ENCODE measurements at places on chromosomes 1 and 21.
A peak's percentile ranks its signal among the peaks of the same experiment; 100 is the strongest.

- DNase-seq, result no peak
Measured at GRCh38 chr1:101116006-101116405, 90.4 kb upstream of the DPH5 start.

- peak; percentile 67 for DNase-seq
Measured at GRCh38 chr1:236124965-236125364, 17.4 kb upstream of the GPR137B start.

DNA sequence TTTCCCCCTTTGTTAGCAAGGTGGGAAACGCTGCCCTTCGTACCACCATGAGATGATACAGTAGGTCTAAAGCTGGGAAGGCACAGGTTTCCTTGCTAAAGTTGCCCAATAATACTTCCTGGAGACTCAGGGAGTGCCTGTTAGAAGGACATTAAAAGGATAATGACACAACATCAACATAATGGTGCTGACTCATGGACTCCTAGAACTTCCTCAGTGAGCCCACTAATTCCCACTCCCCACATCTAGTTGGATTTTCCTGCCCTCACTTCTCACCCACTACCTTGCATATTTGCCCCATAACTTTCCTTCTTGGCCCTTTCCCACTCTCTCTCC lies 17.5 kb downstream of the CFAP45 start:
- no peak for DNase-seq

DNA sequence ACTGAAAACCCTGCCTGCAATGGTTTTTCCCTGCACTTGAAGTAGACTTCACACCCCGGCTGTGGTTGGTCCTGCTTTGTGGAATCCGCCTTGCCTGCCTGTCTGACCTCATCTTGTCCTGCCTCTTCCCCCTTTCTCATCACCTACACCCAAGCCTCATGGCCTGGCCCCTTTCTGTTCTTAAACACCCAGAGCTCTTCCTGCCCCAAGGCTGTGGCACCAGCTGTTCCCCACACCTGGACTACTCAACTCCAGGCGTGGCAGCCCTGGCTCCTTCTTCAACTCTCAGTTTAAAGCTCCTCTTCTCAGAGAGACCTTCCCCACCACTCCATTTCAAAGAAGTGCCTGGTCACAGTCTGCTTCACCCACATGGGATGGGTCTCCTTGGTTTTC lies 27.0 kb downstream of the KIAA1614 start:
- no peak for DNase-seq

DNA sequence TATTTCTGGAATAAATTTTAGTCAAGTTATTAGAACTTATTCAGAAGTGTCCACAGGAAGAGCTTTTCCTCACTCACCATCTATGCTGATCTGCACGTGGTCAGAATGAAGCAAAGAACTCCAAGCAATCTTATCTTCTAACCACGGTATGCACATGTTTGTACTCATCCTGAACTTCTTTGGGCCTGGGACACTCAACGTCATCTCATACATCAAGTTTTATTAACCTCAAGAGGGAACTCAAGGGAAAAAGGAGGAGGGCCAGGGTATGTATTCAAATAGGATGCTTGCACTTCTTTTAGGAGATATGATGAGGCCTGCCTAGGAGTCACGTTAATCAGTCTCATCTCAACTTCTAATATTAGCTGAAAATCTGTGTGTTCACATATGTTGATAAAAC lies 142.5 kb downstream of the C1orf94 start:
- DNase-seq, result no peak
